Activated T-cell treated with anti-CD3 and anti-CD28 coated beads, Interleukin-2, amount 50 U/mL, for 72 hours (primary cell): ENCODE measurements at places on chromosomes 3 and 15.

DNA sequence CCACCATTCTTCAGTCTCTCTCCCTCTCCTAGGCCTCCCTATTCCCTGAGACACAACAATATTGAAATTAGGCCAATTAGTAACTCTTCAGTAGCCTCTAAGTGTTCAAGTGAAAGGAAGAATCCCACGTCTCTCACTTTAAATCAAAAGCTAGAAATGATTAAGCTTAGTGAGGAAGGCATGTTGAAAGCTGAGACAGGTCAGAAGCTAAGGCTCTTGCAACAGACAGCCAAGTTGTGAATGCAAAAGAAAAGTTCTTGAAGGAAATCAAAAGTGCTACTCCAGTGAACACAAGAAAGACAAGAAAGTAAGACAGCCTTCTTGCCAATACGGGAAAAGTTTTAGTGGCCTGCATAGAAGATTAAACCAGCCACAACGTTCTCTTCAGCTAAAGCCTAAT, 41.3 kb downstream of the PPM1L start:
- no peak for DNase-seq

DNA sequence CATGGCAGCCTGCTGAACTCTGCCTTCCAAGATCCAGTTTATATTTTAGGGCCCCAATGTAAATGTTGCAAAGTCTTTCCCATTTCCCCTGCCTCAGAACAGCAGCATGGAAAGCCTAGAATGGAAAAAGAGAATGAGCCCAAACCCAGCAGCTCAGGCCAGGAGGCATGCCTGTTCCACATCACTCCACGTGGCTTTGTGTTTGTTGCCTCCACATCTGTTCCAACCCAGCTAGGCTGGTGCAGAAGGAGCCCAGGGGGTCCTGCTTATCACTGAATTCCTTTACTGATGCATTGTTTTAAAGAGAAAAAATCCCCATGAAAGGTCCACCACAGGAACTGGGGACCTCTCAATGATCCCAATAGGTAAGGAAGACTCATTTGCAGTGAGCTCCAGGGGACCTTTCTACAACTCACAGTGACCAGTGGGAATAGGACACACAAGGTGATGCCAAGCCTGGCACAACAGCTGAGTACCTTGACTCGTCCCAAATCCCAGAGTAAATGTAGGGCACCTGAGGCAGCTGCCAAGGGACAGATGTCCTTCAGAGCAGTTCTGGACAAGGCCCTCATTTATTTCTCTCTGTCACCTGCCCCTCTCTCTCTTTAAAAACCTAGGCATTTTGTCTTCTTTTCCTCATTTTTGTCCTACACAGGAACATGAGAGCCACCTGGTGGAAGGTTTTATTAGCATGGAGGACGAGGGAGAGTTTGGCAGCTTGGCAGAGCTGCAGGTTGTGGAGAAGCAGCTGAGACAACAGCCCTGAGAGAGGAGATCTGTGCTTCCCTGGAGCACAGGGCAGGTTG, 41.7 kb upstream of the ADAMTS17 start:
- DNase-seq: no peak

DNA sequence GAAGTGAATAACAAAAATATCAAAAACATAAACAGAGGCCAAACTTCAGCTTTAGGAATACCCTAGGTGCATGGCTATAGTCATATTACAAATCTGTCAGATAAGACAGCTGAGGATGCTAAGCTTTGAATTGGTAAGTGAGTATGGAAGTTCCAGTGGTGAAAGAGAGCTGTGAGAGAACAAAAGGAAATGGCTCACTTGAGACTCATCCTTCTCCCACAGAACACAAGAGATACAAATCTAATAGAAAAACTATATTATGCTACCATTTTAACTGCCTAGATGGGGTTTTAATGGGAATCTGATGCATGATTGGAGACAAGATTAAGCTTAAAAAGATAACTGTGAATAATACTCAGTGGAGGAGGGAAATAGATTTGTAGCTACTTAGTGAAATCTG, 21.5 kb upstream of the PEX5L start:
- no peak for DNase-seq

GRCh38 chr3:150081084-150081483, 110.4 kb upstream of the PFN2 start:
- DNase-seq: no peak

GRCh38 chr15:88917760-88918159, 4.6 kb upstream of the MFGE8 start:
- no peak for DNase-seq

DNA sequence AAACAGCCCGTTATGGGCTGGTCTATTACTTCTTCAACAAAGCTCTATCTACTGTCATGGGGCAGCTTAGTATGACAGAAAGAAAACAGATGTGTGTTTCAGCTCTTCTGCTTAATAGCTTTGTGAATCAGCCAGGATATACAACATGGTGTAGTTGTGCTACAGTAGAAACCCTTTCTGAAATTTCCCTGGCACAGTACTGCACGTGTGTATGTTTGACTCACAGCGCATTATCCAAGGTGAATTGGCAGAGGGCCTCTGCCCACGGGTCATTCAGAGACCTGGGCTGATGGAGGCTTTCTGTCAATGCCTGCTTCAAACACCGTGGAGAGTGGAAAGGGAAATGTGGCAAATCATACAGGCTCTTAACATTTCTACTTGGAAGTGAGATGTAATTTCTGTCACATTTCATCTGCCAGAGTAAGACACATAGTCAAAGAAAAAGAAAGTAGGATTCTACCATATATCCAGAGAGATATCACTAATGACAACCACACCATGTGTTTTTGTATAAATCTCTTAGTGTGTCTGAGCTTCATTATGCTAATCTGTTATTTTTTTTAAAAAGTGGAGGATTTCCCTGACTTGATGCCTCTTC, 505.1 kb downstream of the CNTN4 start:
- no peak for DNase-seq

DNA sequence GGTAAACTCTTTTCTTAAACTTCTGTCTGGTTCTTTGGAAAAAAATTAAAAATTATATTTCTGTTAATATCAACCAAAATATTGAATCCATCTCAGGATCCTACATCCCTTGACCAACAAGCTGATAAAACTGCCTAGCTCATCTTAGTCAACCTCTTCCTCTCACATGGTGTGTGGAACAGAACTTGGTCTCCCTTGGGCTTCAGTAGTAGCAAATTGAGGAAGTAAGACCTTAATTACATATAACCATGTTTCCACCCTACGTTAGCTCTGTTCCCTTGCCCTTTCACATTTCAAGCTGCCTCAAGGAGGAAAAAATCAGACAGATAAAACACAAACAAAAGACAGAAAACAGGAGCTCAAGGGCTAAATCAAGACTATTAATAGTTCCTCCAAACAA, 116.4 kb downstream of the GREM1 start:
- DNase-seq: no peak
